ENCODE measurements at places on chromosomes 5 and 9.

DNA sequence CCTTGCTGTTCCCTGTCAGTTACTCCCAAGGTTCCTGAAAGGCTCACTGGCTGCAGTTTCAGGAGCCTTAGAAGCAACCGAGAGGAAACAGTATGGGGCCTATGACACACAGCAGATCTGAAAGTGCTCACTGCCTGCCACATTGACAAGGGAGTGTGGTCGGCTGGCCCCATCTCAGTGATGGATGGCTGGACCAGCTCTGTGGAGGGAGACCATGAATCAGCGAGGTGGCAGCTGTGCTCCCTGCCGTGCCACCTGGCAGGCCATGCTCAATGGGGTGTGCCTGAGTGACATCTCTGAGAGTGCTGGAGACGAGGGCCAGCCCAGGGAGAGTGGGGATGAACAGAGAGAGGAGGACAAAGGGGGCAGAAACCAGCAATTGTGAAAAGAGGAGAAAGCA is 49.1 kb downstream of the DOCK2 start:
- no peak for DNase-seq

DNA sequence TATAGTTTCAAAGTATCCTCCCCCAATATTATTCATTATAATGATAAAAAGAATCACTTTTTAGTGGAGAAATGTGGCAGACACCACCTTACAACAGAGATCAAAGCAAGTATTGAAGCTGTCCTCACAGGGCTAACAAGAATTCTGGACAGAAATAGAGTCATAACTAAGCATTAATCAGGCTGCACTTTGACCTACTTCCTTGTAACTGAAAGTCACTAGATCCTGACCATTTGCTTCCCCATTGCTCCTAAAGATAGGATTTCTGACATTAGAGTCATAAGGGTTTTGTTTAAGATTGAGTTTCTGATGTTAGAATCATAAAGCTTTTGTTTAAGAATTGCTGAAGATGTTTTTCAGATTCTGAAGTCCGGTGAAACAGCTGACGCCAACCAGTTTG is 159.7 kb downstream of the ATP10B start:
- DNase-seq = peak; percentile 40

GRCh38 chr5:140497897-140498296 is 49.6 kb upstream of the EIF4EBP3 start:
- peak; percentile 6 for DNase-seq

GRCh38 chr5:169218176-169218575 is 82.8 kb downstream of the SLIT3 start:
- no peak for DNase-seq

GRCh38 chr5:170642776-170643436 is 139.1 kb downstream of the KCNIP1 start:
- no peak for DNase-seq

- DNase-seq = no peak
Observed at GRCh38 chr5:112208699-112209615, 210.1 kb downstream of the EPB41L4A start.
